Pericardium fibroblast (primary cell): ENCODE measurements at places on chromosomes 3 and 15. TPM values are rescaled to one million over a fixed set of nuclear protein-coding genes. Genes with fewer than 3 reads are reported as not detected.

Gene LRRN1
- 0.35 and 2.8 TPM in 2 replicates for total RNA-seq

Gene OIP5
- 0.58 TPM in 1 of 2 replicates, not detected in the other for total RNA-seq

Gene CCDC9B
- 0.09 and 1.6 TPM in 2 replicates for total RNA-seq

Gene RAB43
- total RNA-seq: 2.6 and 19.1 TPM in 2 replicates

Gene CPB1
- total RNA-seq: 1.6 TPM in 1 of 2 replicates, not detected in the other

Gene RNF13
- 40.9 and 52.3 TPM in 2 replicates for total RNA-seq

Gene IL16
- total RNA-seq: 6.0 and 6.7 TPM in 2 replicates
